Activated CD4-positive, alpha-beta T cell treated with anti-CD3 and anti-CD28 coated beads for 24 hours (primary cell): ENCODE measurements at places on chromosomes 7 and 10.

DNA sequence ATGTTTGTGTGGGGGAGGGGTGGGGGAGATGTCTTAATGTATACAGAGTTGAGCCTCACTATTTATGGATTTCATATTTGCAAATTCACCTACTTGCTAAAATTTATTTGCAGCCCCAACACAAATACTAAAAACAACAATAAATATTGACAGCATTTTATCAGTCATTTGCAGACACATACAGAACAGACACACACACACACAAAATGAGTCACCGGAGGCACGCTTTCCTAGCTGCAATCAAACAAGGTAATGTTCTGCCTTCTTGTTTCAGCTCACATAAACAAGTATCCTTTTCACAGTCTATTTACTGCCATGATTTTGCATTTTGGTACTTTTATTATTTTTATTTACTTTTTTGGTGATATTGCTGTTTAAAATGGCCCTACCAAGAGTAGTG, 88.5 kb downstream of the IPMK start:
- DNase-seq: no peak

DNA sequence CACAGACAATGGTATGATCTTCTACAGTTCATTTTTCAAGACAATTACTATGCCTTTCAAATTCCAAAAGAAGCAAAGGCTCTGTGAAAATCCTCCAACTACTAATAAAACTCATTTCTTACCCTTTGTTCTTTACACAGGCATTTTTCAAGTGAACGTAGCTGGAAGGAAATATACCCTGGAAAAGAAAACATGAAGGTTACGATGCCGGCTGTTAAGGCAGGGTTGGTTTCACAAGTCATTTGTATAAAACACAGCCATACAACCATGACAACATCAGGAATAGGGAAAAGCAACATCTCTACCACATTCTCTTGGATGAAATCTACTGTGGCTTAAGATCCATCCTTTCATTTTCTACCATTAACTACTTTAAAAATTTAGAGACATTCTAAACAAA, 207.9 kb downstream of the DOCK4 start:
- DNase-seq: no peak

DNA sequence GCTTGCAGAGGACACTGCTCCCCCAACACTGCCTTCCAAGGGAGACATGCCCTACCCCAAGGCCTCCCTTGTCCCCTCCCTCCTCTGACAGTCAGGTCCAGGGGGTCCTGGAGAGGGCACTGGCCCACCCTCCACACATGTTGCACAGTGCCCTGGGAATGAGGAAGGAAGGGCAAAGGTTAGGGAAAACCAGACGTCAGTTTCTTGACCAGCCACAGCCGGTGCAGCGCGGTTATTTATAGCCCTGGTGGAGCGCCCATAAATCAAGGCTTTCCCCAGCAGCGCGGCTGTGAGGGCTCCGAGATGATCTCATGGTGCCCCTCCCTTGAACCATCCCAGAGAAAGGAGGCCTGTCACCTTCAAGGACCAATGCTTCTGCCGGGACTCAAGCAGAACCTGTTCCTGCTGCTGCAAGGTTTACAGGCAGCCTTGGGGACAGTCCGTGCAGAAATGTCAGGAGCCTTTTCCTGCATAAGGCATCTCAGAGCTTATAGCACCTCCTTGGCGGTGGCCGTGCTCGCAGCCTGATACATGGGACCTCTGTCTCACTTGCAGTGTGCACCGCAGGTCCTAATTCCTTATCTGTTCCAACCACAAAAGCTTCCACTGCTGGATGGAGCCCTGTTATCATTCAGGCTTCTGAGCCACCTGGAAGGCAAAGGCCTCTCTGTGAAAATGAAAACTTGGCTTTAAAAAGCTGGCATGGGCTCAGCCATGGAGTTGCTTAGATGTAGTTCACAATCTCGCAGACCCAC, 127.3 kb downstream of the LHPP start:
- no peak for DNase-seq

- DNase-seq: no peak
Observed at GRCh38 chr7:133319842-133320241, 67.0 kb downstream of the EXOC4 start.

GRCh38 chr10:61752111-61753011, 89.6 kb downstream of the CABCOCO1 start:
- DNase-seq: no peak

DNA sequence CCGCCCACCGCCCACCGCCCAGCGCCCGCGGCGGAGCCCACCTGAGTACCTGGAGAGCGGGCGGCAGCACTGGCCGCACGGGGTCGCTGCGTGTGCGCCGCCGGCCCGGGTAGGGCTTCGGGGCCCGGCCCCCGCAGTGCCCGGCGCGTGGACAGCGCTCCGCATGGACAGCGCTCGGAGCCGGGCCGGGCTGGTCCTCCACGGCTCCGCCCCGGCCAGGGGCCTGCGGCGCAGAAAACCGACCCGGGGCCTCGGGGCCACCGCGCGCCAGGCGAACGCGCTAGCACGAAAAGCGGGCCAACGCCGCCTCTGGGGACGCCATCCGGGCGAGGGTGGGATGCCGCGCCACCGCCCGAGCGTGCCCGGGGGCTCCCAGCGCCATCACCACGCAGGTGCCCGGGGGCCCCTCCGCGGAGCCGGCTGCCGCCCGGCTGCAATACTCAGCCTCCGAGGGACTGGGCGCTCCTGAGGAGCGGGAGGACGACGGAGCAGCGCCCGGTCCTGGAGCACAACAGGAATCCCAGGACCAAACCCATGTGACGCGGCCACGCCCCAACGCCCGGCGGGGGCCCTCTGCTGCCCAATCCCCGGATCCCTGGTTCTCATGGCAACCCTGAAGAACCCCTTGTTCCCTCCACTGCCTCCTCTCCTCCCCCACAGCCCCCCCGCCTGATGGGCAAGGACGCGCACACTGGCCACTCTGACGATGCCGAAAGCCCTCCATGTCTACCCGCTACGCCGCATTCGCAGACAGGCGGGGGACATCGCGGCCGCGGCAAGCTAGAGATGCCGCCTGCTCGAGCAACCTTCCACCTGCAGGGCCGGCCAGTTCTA, at the start of gene GRB10:
Gene GRB10 (minus strand): TSS at position 522 of the 834 bp plus-strand sequence. CDS start 50,574 bp downstream, outside the sequence.
- DNase-seq: no peak

- no peak for DNase-seq
Observed at GRCh38 chr7:138478499-138478908, 18.4 kb downstream of the TRIM24 start.

DNA sequence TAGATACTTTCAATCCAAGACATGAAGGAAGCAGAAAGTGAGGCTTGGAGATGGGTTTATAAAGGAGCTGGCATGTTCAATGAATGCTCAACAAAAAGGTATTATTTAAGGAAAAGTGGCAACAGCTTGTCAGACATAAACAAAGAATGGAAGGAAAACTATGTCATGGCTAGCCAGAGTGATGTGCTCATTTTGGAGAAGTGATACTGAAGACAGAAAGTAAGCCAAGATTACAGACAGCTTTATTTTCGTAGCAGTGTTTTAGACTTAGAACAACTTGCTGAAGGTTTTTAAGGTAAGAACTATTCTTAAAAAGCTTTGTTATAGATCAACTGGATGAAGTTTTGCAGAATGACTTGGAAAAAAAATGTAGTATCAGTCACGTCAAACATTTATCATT, 160.5 kb upstream of the FERD3L start:
- no peak for DNase-seq

DNA sequence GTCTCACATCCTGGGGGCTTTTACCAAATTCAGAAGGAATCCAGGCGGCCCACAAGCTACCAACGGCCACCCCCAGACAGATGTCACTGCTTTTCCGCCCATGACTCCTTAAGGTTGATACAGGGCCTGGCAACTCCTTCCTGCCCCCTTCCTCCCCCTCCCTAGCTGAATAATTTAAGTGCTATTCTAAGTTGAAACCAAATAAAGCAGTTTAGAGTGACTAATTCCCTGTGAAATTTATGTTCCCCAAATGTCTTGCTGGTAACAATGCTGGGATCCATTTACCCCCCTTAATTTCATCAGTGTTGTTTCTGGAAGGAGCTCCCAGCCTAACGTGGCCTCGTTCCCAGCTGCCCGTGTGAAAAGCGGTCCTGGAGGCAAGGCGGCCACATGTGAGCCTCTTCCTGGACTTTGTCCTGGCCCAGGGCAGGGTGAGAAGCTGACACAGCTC, 109.6 kb downstream of the TMEM130 start:
- DNase-seq: no peak

GRCh38 chr10:19800161-19800560, 16.1 kb upstream of the PLXDC2 start:
- DNase-seq: no peak

GRCh38 chr10:131500892-131501291, 189.4 kb upstream of the TCERG1L start:
- no peak for DNase-seq

DNA sequence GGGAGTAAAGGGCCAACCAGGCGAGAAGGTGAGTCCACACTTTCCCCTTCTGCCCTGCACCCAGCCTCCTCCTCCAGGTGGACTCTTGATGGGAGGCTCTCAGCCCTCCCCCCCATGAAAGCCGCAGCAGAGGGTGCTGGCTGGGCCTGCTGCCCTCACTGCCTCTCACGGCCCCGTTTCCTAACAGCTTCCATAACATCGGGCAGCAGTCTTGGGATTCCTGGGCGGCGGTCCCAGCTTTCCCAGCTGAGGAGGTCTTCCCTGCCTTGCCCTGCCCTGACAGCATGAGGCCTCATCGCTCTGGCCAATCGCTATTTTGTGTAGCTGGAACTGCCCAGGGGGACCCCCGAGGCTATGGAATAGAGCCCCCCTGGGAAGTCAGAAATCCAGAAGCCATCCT, 76.3 kb downstream of the COL13A1 start:
- no peak for DNase-seq

DNA sequence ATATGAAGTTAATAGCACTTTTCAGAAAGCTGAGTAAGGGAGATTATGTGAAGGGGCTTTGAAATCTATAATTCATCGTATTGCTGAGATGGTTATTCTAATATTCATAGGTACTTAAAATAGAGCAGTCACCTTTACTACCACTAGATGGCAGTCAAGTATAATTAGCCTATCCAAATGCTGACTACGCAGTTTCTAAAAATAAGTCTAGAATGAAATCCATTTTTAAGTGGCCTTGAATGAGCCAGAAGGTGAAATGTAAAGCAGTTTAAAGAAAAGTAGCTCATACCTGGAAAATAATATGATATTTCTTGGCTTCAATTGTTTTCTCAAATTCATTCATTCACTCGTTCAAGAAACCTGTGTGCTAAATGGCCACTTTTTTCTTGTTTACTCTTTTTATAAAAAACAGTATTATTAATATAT, 1277.1 kb downstream of the GATA3 start:
- DNase-seq: no peak

DNA sequence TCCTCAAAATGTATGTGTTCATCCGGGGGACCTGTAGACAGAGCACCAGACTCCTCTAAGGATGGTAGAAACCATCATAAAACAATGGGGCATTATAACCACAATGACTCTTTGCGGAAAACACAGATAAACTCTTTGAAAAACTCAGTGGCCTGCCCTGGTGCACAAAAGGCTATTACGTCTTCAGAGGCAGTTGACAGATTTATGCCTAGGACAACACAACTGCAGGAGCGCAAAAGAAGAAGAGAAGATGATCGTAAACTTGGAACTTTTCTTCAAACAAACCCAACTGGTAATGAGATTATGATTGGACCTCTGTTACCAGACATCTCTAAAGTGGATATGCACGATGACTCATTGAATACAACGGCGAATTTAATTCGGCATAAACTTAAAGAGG, 6.0 kb downstream of the RBM48 start:
- no peak for DNase-seq

- DNase-seq: no peak
Observed at GRCh38 chr7:108140671-108141070, 10.5 kb upstream of the LAMB4 start.

DNA sequence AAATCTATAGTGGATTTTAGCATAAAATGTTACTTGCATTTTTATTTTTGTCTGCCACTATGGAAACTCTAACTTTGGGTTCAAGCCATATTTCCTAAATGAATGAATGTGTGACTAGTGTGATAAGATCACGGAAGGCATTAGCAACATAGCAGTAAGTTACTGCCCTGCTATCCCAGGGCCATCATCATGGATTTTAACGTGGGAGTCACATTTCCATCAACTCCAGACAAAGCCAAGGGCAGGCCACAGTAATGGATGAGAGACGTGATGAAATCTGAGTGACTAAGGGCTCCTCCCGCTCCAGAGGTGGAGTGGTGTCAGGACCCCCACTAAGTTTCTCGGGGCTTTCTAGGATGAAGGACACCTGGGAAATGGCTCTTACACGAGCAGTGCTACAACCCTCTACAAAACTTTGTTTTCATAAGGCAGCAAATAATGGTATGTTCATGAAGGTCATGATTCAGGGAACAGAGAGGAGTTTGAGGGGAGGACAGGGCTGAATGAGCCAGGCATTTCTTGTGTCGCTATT, 34.3 kb downstream of the C10orf120 start:
- DNase-seq: no peak

GRCh38 chr7:79185605-79186004, 267.9 kb downstream of the MAGI2 start:
- no peak for DNase-seq

- no peak for DNase-seq
Observed at GRCh38 chr7:19415123-19415522, 269.9 kb upstream of the FERD3L start.

DNA sequence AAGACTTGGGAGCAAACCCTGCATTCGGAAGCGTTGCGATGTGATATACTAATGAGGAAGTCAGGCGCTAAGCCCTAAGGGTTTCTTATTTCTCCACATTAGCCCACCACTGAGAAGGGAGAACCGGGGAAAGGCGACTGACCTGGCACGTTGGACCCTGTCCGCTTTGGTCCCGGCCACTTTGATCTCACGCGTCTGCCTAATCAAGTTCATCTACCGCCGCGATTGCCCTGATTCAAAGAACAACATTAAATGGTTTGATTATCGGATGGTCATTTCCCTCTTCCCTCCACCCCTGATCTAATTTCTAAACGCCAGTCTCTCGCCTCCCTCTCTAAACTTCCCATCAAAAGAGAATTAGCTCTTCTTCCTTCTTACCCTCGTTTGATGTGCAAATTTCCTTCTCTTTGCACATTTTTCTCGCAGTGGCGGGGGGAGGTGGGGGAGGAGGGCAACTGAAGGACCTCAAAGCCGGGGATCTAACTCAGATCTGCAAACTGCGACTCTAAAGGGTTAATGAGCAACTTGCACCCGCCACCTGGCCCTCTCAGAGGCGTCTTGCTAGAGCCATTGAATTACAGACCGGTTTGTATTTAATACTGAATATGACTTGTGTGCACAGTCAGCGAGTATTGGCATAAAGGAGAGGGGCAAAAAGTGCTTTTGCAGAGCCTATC, 687 bp upstream of the DKK1 start:
- DNase-seq: no peak

- no peak for DNase-seq
Observed at GRCh38 chr10:12583891-12584595, 234.7 kb downstream of the CAMK1D start.

- DNase-seq: no peak
Observed at GRCh38 chr7:30479202-30480120, 877 bp upstream of the NOD1 start.

- DNase-seq: no peak
Observed at GRCh38 chr10:122307669-122308416, 36.7 kb downstream of the BTBD16 start.

DNA sequence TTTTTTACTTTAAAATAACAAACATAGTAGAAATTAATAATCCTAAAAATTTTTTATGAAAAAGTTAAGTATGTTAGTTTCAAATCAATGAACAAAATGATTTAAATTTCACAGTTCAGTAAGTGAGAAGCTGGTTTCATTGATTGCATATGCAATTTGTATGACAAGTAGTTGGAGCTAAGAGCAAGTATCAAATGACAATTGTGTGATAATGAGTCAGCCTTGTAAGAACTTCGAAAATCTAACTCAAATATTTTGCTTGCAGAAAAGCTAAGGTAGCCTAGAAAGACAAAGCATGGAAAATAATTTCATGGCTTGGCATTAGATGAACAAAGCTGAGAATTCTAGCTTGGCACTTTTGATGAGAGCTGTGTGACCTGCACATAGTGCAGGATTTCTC, 111.5 kb downstream of the HDAC9 start:
- DNase-seq: no peak
